Activated CD4-positive, alpha-beta T cell treated with anti-CD3 and anti-CD28 coated beads for 36 hours (primary cell): ENCODE measurements at places on chromosomes 4 and X. TPM values are rescaled to one million over a fixed set of nuclear protein-coding genes. Genes with fewer than 3 reads are reported as not detected.

The SPATA4 gene
- not detected for total RNA-seq

- DNase-seq: no peak
Observed at GRCh38 chrX:109372716-109373115, 109.2 kb downstream of the GUCY2F start.

GRCh38 chr4:145389550-145389949, 92.1 kb upstream of the SMAD1 start:
- DNase-seq: no peak

The MAGEB1 gene
- total RNA-seq: not detected

The SYTL5 gene
- not detected for total RNA-seq

DNA sequence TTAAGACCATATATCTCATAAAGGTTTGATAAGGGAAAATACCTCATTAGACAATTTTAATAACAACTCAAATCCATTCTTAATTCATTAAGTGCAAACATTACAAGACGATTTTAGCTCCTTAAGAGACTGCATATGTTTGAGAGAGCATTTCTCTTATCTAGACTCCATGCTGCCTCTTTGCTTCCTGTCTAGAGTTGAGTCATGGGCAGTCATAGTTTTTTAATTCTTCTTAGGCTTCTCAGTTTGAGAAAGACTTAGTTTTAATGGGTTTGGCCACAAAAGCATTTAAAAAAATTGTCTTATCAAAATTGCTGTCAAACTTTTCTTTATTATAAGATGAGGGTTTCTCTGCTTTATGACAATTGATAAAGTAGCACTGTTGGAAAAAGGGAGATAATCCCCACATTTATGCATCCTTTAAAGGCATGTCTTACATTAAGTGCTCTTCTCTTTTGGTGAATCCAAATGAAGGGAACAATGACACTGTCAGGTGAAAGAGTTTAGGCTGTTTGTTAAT, 713.4 kb downstream of the PCDH18 start:
- no peak for DNase-seq

GRCh38 chr4:20809812-20810211, 109.6 kb downstream of the PACRGL start:
- no peak for DNase-seq

GRCh38 chr4:173410079-173410478, 11.2 kb upstream of the SCRG1 start:
- no peak for DNase-seq

DNA sequence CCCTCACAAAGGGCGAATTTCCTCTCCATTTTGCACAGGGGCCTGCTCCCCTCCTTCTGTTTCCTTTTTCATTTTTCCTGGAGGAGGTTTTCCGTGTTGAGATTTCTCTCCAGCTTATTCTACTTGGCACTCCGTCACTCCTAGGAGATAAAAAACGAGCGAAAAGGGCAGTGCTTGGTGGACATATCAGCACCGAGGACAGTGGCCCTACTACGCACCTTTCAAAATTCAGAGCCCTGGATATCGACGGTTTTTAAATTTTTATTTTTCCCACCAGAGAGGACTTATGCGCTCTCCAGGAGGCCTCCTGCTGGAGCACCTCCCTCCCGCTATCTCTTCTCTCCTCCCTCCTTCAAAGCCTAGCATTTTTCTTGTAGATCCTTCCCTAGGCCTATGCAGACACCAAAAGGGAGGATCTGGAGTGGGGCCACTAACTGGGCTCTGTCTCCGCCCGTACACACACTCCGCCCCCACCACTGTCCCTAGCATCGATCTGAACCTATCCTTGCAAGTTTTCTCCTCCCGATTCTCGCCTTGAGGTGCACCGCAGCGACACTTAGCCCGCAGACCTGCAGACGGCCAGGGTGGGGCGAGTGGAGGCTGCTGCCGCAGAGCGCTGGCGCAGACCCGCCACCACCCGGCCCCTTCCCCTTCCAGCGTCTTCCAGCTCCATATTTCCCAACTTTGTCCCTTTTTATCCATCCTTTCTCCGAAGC, 8.5 kb upstream of the TCEAL9 start:
- DNase-seq: no peak

- DNase-seq: no peak
Observed at GRCh38 chr4:108867476-108867875, 104.6 kb upstream of the ETNPPL start.

DNA sequence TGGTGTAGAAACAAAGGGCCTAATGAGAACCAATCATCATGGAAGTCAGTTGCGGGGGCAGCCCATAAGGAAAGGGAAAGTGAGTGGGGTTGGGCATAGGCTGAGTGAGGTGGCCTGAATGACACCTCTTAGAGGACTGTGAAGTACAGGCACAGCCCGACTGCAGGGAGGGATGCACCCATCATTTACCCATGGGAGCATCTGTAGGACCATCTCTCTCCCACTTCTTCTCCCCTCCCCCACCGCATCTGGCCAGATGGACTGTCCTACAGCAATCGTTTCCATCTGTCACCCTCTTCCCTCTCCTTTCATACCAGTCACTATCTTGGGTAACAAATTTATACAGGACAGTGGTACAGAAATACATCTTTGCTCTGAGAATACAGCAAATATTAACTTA, 4.2 kb downstream of the STBD1 start:
- no peak for DNase-seq

- no peak for DNase-seq
Observed at GRCh38 chr4:19010761-19011160, 989.2 kb upstream of the LCORL start.

GRCh38 chr4:8383451-8384160, 56.9 kb downstream of the ACOX3 start:
- DNase-seq: no peak

The UGT2B17 gene
- not detected for total RNA-seq

DNA sequence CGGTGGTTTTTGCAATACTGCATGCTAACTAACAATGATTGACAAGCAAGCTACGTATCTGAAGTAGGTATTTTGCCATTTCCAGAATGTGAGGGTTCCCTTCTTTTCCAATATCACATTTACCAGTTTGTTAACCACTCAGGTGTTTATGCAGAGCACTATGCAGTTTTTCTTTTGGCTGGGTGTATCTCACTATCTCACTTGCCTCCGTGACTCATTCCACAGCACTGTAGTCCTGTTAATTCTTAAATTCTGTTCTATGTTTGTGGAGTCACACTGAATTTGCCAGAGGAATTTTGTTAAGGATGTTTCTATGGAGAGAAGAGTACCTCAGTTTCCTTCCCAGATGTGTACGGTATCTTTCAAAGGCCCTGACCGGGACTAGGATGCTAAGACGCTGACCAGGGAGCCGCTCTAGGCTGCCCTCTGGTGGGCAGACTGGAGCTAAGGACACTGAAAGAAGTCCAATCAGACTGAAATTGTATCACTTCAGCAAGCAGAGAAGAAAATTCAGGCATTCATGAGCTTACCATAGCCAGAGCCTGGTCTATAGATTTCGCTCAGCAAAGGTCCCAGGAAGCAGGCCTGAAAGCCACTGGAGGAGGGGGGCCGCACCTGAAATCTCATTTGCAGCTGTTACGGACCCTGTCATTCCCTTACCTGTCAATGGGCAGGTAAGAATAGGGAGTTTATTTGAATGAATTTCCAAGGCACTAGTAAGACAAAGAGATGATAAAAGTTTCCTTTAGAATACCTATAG, 388.4 kb upstream of the SPOCK3 start:
- peak; percentile 63 for DNase-seq

The PRSS12 gene
- not detected for total RNA-seq

DNA sequence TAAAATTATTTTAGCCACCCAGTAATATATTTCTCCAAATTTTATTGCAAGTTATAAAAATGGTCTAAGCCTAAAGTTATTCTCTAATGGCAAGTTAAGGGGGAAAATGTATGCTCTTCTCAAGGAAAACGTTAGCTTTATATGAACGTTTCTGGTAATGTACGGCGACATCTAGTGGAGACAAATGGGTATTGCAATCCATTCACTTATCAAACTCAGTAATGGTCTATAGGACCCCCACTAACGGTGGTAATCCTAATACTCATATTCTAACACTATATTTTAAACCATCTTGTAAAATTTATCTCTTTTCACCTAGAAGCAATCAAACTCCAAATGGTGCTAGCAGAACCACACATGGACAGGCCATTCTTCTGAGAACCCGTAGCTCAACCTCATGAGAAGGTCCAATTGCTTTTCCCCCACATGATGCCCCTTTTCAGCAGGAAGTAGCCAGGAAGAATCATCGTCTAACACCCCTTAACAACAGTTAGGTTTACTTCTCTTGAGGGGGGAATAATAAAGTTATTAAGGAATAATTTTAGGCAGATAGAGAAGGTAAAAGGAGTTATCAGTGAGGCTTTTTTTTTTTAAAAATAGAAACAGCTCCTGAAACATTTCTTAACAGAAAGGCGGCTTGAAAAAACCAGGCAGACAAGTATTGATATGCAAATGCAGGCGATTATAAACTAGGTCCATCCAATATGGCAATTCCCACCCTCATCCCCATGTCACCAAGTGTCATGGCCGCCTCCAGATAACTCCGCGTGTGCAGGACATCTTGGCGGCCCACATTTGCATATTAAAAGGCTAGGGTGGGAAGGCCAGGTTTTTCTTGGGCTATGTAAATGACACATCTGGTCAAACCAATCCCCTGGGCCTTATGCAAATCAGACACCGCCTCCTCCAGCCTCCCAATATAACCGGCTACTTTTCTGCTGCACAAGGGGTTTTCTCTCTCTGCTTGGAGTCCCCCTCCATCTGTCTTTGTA, 35.0 kb downstream of the NUDT11 start:
- peak; percentile 7 for DNase-seq

DNA sequence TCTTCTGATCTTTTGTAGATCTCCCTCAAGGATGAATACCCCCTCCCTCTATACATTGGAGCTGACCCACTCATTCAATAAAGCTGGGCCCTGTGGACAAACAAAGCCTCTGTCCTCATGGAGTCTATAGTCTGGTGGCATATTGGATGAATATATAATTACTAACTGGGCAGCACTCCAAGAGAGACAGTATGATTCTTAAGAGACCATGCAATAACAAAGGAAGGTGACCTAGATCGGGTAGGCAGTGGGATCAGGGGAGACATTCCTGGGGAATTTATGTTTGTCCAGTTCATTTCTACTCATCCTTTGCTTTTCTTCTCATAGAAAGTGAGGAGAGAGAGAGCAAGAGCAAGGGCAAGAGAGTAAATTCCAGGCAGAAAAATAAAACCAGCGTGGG, 23.5 kb upstream of the CXCL13 start:
- no peak for DNase-seq

The FHDC1 gene
- 0.09 TPM for total RNA-seq

DNA sequence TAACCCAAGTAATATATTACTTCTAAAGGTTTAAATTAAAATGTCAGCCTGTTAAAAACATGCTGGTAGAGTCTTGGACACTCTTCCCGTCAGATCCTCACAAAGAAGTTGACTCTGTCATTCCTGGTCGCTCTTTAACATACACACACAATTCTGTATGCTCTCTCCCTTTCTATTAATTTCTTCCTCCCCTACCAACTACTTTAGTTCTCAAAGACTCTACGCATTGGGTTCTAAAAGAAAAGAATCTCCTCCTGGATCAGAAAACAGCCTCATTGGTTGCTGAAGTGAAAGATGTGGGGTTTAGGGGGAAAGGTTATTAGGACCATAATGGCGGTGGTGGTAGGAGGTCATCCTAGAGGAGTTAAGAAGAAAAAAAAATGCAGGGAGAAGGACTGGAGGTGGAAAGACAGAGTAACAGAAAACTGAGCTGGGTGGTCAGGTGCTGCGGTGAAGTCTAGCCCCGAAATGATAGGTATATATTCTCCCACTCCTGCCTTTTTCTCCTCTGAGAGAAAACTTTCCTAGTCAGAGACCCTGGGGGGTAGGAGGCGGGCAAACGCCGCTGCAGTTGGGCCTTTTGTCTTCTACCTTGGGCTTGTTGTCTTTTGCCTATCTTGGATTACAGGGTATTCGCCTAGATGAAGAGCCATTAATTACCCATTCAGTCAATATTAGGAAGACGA, 5.2 kb upstream of the PITX2 start:
- DNase-seq: no peak

DNA sequence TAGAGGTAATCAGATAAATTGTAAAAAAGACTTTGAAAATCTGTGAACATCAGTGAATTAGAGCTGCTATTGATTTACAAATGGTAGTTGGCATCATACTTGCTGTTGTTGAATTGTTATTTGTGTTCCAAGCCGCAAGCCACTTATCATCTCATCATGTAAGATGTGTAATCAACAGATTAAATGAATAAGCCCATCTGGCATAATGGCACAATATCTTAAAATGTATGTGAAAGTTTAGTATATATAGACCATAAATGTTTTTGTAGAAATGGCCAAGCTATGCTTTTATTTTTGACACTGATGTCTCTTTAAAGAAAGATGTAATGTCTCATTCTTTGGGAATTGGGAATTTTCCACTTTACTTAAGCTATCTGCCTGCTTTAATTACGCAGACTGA, 682.6 kb upstream of the GNPDA2 start:
- no peak for DNase-seq

GRCh38 chr4:147760695-147761094, 28.8 kb downstream of the ARHGAP10 start:
- no peak for DNase-seq

DNA sequence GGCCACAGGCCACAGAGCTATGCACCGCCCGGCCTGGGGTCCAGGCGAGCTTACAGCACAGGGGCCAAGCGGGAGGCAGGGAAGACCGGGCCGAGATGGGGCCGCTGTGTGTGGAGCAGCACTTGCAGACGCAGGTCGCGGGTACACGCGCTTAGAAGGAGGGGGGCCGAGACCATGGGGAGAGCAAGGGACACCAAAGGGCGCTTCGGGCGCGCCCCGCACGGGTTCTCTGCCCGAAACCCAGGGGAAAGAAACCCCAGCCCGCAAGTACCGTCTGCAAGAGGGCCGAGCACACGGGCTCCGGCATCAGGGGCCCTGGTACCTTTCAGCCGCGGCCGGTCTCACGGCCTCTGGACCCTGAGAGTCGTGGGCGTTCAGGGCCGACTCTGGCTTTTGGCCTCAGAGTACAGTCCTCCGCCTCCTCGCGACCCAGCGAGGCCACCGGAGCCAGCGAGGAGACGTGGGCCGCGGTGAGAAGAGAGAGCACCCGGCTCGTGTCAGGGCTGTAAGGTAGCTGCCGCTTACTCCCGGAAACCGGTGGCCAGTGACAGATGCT, 342 bp downstream of the EOLA2 start:
- peak; percentile 33 for DNase-seq

DNA sequence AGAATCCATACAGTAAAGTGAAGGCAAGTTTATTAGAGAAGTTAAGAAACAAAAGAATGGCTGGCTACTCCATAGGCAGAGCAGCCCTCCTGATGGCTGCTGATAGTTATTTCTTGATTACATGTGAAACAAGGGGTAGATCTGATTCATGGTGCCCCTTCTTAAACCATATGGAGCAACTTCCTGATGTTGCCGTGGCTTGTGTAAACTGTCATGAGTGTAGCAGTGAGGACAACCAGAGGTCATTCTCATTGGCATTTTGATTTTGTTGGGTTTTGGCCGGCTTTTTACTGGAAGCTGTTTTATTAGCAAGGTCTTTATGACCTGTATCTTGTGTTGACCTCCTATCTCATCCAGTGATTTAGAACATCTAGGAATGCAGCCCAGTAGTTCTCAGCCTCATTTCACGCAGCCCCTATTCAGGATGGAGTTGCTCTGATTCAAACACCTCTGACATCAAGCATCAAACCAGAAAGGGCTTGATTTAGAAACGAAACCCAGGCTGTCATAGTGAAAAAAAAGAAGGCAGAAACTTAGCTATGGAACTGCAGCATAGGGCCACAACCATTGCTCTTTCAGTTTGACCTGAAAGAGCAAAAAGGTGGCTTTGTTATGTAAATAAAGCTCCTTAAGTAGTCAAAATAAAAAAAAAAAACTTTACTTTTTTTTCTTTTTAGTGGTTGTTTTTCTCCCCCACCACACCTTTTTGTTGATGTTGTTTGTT, 37.8 kb downstream of the SPCS3 start:
- DNase-seq: no peak

GRCh38 chrX:152932598-152933175, 34.8 kb downstream of the ZNF185 start:
- DNase-seq: no peak

- no peak for DNase-seq
Observed at GRCh38 chr4:166991006-166991561, 243.2 kb downstream of the SPOCK3 start.
